Smooth muscle cell of bladder (primary cell): ENCODE measurements at places on chromosomes 2 and 18. TPM values are rescaled to one million over a fixed set of nuclear protein-coding genes. Genes with fewer than 3 reads are reported as not detected.

GATA6 gene
- 18.5 and 28.6 TPM in 2 replicates for total RNA-seq

TTR gene
- total RNA-seq = not detected in 2 replicates

EVA1A gene
- 13.2 and 13.4 TPM in 2 replicates for total RNA-seq

ASB3 gene
- 23.1 and 23.3 TPM in 2 replicates for total RNA-seq

RAMP1 gene
- 10.1 and 10.5 TPM in 2 replicates for total RNA-seq

RAB6C gene
- total RNA-seq = not detected in 2 replicates

ASB18 gene
- total RNA-seq = not detected in 2 replicates

KCMF1 gene
- total RNA-seq = 51.6 and 77.2 TPM in 2 replicates

RNF149 gene
- total RNA-seq = 36.8 and 53.1 TPM in 2 replicates

ALPP gene
- not detected in 2 replicates for total RNA-seq

DHRS9 gene
- total RNA-seq = 0.09 TPM in 1 of 2 replicates, not detected in the other

G6PC2 gene
- total RNA-seq = not detected in 2 replicates

ATOH8 gene
- 29.3 and 72.5 TPM in 2 replicates for total RNA-seq
